Left renal cortex interstitium (tissue), 4 donors: ENCODE measurements at places on chromosomes 12 and 14.

- DNase-seq, result no peak
Measured at GRCh38 chr12:12983420-12984035, 16.5 kb downstream of the HEBP1 start.

DNA sequence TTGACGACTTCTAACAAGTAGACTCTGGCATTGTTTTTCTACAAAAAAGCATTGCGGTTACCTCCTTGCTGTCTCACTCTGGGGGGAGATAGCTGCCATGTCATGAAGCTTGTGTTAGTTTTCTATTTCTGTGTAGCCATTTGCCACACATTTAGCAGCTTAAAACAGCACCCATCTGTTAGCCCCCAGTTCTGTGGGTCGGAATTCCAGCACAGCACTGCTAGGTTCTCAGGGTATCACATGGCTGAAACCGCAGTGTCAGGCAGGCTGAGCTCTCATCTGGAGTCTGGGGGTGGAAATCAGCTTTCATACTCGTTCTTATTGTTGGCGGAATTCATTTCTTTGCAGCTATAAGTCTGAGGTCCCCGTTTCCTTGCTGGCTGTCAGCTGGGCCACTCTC is 19.9 kb upstream of the STXBP6 start:
- DNase-seq, result no peak

DNA sequence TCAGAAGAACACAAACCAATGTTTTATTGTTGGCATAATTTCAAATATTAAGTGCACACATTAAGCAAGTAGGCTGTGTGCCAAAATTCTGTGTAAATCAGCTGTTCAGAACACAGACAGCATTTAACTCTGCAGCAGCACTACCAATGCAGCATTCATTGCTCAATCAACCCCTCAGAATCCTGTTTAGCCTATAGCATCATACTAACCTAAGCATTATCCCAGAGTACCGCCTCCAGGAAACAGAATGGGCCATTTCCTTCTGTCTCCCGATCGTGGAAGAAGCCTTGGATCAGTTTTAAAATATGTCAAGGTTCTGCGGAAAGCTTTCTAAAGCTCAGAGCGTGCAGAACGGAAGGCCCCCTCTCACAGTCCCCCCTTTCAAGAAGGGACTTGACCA is 3.3 kb downstream of the IL26 start:
- DNase-seq, result no peak

DNA sequence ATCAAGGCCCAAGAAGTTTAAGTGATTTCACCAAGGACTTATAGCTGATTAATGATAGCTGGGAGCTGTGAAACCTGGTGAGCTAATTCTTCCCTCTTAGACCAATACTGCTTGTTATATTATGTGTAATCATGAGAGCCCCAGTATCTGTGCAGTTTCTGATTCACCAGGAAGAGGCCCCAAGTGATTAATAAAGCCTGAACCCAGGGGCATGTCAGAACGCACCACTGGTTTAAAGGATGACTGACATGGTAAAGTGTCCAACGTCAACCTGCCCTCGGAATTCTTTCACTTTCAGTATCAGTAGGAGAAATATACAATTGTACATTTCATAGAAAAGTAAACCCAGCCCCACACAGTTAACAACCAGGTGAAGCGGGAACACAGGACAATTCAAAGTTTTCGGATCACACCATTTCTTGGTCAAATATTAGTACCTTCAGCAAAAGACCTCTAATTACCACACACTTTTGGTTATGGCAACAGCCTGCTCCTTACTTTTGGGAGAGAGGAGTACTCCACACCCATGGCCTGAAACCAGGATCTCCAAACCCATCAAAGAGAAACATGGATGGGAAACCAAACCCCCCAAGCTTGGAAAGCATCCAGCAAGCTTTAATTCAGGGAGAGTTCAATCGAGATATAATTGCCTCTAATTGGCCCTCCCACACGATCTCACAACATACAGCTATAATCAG is 28.5 kb downstream of the TMCC3 start:
- no peak for DNase-seq

DNA sequence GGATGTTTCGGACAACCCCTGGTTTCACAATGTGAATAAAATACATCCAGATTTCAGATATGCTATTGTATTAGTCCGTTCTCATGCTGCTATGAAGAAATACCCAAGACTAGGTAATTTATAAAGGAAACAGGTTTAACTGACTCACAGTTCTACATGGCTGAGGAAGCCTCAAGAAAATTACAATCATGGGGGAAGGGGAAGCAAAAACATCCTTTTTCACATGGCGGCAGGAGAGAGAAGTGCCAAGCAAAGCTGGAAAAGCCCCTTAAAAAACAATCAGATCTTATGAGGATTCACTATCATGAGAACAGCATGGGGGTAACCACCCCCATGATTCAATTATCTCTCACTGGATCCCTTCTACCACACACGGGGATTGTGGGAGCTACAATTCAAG is 451.7 kb downstream of the MDGA2 start:
- DNase-seq, result no peak

DNA sequence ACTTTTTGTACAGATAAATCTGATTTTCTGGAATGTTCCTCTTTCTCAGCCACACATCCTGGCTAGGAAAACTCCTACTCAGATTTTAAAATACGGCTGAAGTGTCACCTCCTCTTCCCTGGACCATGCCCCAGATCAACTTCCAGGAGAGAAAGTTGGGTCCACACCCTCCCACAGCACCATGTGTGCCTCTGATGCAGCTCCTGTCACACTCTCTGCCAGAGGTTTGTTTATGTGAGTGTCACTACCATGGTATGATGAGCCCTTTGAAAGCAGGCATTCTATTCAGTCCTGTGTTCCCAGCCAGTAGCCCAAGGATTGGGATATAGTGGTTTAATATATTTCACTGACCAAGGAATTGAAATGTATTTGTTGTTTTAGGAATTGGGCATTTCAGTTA is 287.2 kb upstream of the ATP2B1 start:
- no peak for DNase-seq

GRCh38 chr12:24012528-24012927 is 63.1 kb upstream of the SOX5 start:
- DNase-seq, result no peak

- DNase-seq, result no peak
Measured at GRCh38 chr12:78853231-78853630, 11.3 kb upstream of the SYT1 start.

DNA sequence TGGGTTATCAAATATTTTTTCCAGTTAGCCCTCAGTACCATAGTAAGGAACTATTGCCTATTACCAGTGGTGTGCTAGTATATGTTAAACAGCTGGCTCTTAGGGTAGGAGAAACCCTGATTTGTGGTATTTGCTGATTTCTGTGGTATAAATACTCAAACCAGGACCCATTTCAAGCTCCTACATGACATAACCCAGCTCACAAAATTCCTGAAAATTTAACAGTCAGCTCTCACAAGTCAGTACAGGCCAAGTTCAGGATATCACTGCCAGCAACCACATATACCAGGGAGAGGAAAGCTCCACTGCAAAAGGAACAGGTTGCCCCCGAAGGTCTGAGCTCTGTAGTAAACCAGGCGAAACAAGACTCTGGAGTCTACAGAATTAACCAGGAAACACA is 315.3 kb downstream of the NOVA1 start:
- no peak for DNase-seq

- no peak for DNase-seq
Measured at GRCh38 chr14:101933209-101933608, 31.2 kb upstream of the DYNC1H1 start.

GRCh38 chr12:13784504-13784903 is 196.9 kb downstream of the GRIN2B start:
- no peak for DNase-seq

DNA sequence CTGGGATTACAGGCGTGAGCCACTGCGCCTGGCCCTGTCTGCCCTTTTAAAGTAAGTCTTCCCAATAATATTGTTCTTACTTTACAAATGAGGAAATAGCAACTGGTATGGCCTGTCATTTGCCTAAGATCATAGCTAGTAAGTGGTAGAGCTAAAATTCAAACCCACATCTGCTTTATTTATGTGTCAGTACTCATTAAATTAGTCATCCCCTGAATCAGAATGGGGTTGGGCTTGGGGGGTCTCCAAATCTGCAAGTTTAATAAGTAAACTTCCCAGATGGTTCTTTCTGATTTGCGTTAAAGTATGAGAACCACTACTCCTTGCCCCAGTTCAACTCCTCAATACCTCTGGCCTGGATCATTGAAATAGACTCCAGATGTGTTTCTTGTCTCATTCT is 96.2 kb downstream of the FAR2 start:
- no peak for DNase-seq

- DNase-seq, result no peak
Measured at GRCh38 chr14:25111061-25111601, 61.2 kb upstream of the STXBP6 start.

DNA sequence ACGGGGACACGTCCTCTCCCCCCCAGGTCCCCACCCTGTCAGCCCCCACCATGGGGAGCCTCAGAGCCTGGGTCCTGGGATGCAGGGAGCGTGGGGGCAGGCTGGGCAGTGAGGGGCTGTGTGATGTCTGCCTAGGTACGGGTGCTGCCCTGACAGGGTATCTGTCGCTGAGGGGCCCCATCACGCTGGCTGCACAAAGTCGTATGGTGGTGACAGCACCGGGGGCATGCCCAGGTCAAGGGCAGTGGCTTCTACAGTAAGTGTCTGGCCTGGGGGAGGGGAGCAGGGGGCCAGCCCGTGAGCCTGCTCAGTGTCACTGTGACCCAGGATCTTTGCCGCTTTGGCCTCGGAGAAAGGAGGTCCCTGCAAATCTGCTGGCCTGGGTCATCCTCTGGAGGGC is 23.3 kb downstream of the PAPLN start:
- no peak for DNase-seq

- DNase-seq, result no peak
Measured at GRCh38 chr12:9096563-9097176, 19.0 kb downstream of the A2M start.

- DNase-seq, result no peak
Measured at GRCh38 chr12:10341892-10342509, 34.3 kb downstream of the KLRD1 start.

DNA sequence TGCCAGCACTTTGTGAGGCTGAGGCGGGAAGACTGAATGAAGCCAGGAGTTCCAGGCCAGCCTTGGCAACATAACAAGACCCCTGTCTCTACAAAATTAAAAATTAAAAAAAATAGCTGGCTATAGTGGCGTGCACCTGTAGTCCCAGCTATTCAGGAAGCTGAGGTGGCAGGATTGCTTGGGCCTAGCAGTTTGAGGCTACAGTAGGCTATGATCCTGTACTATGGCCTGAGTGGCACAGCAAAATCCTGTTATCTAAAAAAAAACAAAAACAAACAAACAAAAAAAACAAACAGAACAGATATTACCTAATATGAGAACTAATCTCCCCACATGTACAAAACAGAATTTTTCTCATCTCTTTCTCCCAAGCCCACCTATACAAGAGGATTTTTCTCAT is 15.7 kb downstream of the TMEM116 start:
- DNase-seq, result no peak

GRCh38 chr14:31967669-31967975 is 109.5 kb upstream of the ARHGAP5 start:
- DNase-seq, result no peak

DNA sequence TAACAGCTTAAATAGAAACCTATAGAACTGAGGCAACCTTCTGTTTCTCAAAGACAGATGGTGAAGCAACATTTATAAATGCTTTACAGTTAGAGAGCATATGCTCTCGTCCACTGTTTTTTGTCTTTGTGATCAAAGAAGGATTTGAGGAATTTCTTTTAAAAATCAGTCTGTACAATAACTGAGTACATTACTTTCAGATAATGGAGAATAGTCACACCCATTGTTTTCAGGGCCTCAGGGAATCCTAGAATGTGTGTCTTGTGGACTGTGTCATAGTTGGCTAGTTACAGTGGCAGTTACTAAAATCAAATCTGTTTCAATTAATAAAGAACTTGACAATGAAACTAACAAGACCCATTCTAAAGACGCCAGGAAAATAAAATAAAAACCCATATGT is 107.9 kb downstream of the PRKCH start:
- DNase-seq, result no peak

DNA sequence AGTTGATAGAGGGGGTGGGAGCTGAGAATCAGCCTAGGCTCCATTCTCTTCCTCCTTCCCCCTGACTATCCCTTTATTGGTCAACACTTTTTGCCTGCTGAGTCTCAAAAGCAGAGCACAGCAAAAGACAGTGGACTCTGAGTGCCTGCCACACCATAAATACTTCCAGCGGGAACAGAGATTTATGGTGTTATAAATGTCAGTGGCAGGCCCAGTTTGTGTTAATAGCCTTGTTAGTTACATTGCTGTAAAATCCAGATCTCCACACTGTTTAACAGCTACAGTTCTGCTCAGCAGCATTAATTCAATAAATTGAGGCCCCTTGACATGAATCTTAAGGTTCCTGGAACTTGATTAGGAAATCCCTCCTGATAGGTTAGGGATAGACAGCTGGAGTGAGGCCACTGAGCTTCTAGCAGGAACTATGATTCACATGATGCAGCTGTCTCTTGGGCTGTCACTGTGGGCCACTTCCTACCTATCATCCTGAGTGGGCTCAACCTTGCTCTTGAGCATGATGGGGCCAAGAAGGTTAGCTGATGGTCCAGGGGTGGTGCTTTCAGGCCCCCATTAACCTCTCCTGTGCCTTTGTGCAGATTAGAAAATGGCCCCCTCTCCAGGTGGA is 295.2 kb upstream of the SRRM4 start:
- DNase-seq, result no peak

- no peak for DNase-seq
Measured at GRCh38 chr14:74147571-74147970, 62.8 kb downstream of the LIN52 start.
